B cell (primary cell): ENCODE measurements at places on chromosomes 11 and 22. TPM values are rescaled to one million over a fixed set of nuclear protein-coding genes. Genes with fewer than 3 reads are reported as not detected.

Gene ROBO3
- 0.90 and 1.0 TPM in 2 replicates for total RNA-seq

Gene PNPLA3
- total RNA-seq, result 0.10 TPM in 1 of 2 replicates, not detected in the other

Gene CAVIN3
- total RNA-seq, result not detected in 2 replicates

Gene WNT11
- total RNA-seq, result 0.39 TPM in 1 of 2 replicates, not detected in the other

Gene TPBGL
- not detected in 2 replicates for total RNA-seq

Gene OR8B3
- total RNA-seq, result not detected in 2 replicates

Gene OR5J2
- not detected in 2 replicates for total RNA-seq
